ENCODE measurements at places on chromosomes 4 and X. TPM values are rescaled to one million over a fixed set of nuclear protein-coding genes. Genes with fewer than 3 reads are reported as not detected.

HMX1 gene
- not detected for total RNA-seq

SOWAHB gene
- not detected for total RNA-seq

NPY1R gene
- 4.8 TPM for total RNA-seq

SLC34A2 gene
- total RNA-seq, result 1.7 TPM

AREG gene
- total RNA-seq, result 5.4 TPM

GSX2 gene
- total RNA-seq, result not detected

FGD1 gene
- 3.7 TPM for total RNA-seq

FAM184B gene
- total RNA-seq, result not detected

MFAP3L gene
- 6.9 TPM for total RNA-seq

USP17L15 gene
- not detected for total RNA-seq

HEPH gene
- total RNA-seq, result 35.7 TPM

DNA sequence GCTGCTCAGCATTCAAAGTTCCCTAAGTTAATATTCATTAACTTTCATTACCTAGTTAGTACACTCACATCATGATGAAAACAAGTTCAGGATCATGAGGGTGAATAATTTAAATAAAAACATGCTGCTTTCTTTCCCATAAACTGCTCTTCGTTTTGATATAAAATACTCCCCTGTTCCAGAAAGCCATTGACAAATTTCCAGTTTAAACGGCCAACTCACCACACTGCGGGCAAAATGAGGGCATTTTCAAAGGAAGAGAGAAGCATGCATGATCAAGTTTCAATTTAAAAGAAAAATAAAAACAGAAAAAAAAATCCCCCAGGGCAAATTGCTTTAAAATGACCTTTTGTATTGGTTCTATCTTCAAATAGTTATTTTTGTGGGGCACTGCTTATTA is 69.6 kb downstream of the EPHA5 start:
- no peak overlapping the region for H3K4me3 ChIP-seq
- DNase-seq, result no peak
- H3K4me1 ChIP-seq, result no peaks in the 10 kb centered on the region

GRCh38 chr4:150070464-150071170 is 7.6 kb upstream of the DCLK2 start:
- no peak overlapping the region for H3K4me3 ChIP-seq
- DNase-seq, result no peak
- H3K4me1 ChIP-seq, result peaks cover 30% of the 10 kb centered on the region
- H3K27me3 ChIP-seq, result no peaks in the 10 kb centered on the region

DNA sequence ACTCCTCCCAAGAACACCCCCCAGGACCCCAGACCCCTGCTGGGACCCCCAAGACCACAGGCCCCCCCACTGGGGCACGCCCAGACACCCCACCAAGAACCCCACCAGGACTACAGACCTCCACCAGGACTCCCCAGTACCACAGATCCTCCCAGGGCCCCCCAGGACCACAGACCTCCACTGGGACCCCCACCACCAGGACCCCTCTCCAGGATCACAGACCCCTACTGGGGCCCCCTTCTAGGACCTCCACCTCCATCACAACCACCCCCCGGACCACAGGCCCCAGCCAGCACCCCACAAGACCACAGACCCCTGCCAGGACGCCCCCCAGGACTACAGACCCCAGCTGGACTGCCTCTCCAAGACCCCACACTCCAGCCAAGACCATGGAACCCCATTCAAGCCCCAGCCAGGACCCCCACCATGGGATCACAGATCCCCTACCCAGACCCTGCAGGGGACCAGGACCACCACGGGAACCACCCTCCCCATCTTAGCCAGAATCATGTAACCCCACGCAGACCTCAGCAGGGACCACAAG is 855 bp upstream of the DHRSX start:
- H3K4me3 ChIP-seq, result no peak overlapping the region
- H3K27me3 ChIP-seq, result no peaks in the 10 kb centered on the region
- H3K4me1 ChIP-seq, result peaks cover 38% of the 10 kb centered on the region
- no peaks in the 10 kb centered on the region for H3K36me3 ChIP-seq
- DNase-seq, result no peak
- H3K27ac ChIP-seq, result no peak overlapping the region

DNA sequence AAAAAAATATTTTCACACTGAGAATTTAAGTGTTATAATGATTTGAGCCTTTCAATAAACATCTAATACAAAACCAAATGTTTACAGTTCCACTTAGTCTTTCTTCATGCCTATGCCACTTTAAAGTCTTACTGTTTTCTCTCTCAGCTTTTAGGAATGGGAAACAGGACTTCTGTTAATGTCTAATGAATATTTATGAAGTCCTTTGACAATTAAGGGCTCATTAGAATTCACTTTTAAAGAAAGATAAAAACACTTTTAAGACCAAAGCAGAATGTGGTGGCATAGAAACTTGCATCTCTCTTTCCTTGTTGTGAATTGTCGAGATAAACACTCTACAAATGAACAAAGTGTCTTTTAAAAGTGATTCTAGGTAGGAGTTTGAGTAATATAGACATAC is 315.9 kb downstream of the BMPR1B start:
- H3K4me1 ChIP-seq, result no peaks in the 10 kb centered on the region
- H3K27me3 ChIP-seq, result no peaks in the 10 kb centered on the region
- no peak overlapping the region for H3K27ac ChIP-seq
- no peak overlapping the region for H3K4me3 ChIP-seq

DNA sequence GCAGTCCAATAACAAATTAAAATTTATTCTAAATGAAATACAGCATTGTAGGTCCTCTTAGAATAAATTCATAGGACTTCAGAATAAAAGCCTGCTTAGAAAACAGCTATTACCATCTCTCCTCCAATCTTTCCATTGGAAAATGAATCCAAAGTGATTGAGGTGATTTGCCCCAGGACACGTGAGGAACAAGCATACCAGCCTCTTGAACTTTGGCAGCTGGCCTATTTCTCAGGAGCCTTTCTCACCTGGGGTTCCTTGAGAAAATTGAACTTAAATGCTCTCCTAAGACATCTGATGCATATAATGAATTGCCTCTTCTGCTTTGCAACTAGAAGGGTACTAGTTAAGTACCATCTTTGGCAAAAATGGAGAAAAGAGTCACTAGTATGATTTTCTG is 13.5 kb downstream of the ARHGAP24 start:
- H3K4me3 ChIP-seq, result no peak overlapping the region
- no peak overlapping the region for H3K27ac ChIP-seq
- H3K27me3 ChIP-seq, result no peaks in the 10 kb centered on the region
